Stimulated activated effector memory CD8-positive, alpha-beta T cell treated with anti-CD3 and anti-CD28 coated beads, Interleukin-12 subunit alpha, Interleukin-12 subunit beta, amount 100 ng/mL, for 72 hours (primary cell): ENCODE measurements at places on chromosomes 2 and 18.

- peak; percentile 81 for DNase-seq
Observed at GRCh38 chr2:219254590-219255201, 978 bp upstream of the TUBA4A start.

- DNase-seq = no peak
Observed at GRCh38 chr18:21191596-21192307, 50.3 kb upstream of the GREB1L start.

- no peak for DNase-seq
Observed at GRCh38 chr2:219508971-219509779, 5.1 kb upstream of the ASIC4 start.

DNA sequence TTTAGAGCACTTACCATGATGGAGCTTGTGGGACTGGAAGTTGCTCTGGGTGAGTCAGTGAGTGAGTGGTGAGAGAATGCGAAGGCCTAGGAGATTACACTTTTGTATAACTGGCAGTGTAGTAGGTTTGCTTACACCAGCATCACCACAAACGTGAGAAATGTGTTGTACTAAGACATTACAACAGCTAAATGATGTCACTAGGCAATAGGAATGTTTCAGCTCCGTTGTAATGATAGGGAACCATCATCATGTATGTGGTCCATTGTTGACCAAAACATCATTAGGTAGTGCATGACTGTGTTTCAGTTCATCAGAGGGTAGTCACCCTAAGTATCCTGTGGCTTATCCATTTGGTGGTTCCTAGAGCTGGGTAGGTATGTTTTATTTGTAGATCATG lies 11.9 kb downstream of the ZNF407 start:
- DNase-seq = no peak

DNA sequence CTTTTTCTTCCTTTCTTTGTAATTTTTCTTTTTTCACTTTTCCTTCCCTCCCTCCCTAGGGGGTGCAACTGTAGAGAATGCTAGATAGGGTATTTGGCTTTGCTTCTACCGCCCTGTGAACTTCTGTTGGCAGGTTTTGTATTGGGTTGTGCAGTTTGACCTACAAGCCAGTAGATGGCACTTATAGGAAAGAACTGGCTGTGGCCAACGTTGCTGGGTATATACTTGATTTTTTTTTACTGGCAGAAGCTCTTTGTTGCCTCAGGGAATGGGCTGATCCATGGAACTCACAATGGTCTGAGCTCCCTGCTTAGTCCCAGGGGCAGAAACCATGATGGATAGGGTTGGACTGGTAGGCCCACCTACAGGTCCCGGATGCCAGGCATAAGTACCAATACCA lies 1019.5 kb upstream of the LRRTM1 start:
- DNase-seq = no peak

DNA sequence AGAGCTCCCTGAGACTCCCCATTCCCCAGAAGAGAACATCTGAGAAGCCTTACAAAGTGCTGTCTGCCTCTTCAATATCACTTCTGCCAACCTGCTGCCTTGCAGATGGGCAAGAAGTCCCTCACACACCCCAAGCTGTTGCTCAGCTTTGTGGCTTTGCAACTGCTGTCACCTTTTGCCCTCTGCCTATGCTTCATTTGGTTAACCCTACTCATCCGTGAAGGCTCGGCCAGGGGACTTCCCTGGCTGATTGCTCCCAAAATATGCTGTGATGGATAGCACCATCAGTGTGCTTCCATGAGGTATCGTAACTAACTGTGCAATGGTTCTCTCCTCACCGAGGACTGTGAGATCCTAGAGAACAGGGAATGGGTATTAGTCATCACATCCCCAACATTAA lies 88.9 kb upstream of the CYP1B1 start:
- DNase-seq = no peak

- DNase-seq = no peak
Observed at GRCh38 chr2:60446413-60447267, 106.8 kb downstream of the BCL11A start.

GRCh38 chr2:85905187-85905666 lies 16.4 kb upstream of the ST3GAL5 start:
- DNase-seq = no peak

GRCh38 chr2:120355780-120356266 lies 9.9 kb downstream of the INHBB start:
- DNase-seq = no peak
